Left lung (tissue), 14 donors: ENCODE measurements at places on chromosomes 5 and 9. TPM values are rescaled to one million over a fixed set of nuclear protein-coding genes. Genes with fewer than 3 reads are reported as not detected.

- no peak for DNase-seq
- H3K36me3 ChIP-seq = no peaks in the 10 kb centered on the region
- H3K4me3 ChIP-seq = no peak overlapping the region
- H3K27me3 ChIP-seq = no peaks in the 10 kb centered on the region
- no peak overlapping the region for H3K27ac ChIP-seq
Observed at GRCh38 chr9:106799152-106799551, 63.8 kb upstream of the ZNF462 start.

DNA sequence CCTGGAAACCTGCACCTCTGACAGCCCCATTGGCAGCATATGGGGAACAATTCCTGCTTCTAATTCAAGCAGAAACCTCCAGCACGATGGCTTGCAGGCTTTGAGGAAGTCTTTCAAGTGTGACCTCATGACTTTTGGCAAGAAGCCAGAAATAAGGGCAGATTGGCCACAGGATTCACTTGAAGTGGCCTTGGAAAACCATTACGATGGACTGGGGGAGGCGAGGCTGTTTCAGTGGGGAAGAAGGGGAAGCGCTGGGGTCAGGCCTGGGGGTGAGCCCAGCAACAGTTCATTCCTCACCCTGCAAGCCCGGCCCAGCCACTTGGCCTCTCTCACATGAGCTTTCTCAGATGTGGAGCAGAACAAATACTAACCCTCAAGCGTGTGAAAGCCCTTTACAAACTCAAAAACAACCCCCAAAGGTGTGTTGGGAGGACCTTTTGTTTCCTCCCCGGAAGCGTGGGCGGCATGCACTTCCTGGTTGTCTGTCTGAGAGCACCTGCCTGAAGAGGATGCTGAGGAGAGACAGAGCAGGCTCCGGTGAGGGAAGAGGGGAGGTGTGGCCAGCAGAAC is 26.9 kb upstream of the EEIG1 start:
- peak overlapping the region; percentile 14 for H3K27ac ChIP-seq
- peak; percentile 60 for DNase-seq
- H3K36me3 ChIP-seq = no peaks in the 10 kb centered on the region
- H3K4me1 ChIP-seq = peaks cover 6% of the 10 kb centered on the region
- H3K27me3 ChIP-seq = no peaks in the 10 kb centered on the region
- H3K4me3 ChIP-seq = no peak overlapping the region

GRCh38 chr9:100880284-100880683 is 148.2 kb upstream of the PLPPR1 start:
- no peak overlapping the region for H3K27ac ChIP-seq
- no peak for DNase-seq
- H3K36me3 ChIP-seq = no peaks in the 10 kb centered on the region
- no peaks in the 10 kb centered on the region for H3K4me1 ChIP-seq

DNA sequence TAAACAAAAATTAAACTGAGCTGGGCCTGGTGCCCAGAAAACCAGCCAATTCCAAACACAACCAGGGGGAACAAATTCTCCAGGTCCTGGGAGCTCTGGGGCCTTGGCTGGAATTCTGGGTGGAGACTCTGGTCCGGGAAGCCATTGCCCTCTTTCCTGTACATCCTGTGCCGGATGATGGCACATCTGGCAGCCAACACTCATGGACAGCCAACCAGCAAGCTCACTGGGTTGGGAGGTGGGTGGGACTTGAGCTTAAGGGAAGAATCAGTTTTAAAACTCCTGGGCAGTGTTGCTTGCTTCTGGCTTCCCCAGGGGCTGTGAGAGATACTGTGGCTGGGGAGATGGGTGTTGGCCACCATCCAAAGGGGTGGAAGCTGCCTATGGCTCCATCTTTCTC is 56.1 kb downstream of the PCDH1 start:
- no peaks in the 10 kb centered on the region for H3K36me3 ChIP-seq
- peaks cover 4% of the 10 kb centered on the region for H3K27me3 ChIP-seq
- DNase-seq = no peak
- H3K4me3 ChIP-seq = no peak overlapping the region
- H3K27ac ChIP-seq = peak overlapping the region; percentile 65

GRCh38 chr9:104772714-104773510 is 9.0 kb downstream of the NIPSNAP3B start:
- no peak overlapping the region for H3K4me3 ChIP-seq
- no peak for DNase-seq
- no peaks in the 10 kb centered on the region for H3K27me3 ChIP-seq
- no peaks in the 10 kb centered on the region for H3K36me3 ChIP-seq

DNA sequence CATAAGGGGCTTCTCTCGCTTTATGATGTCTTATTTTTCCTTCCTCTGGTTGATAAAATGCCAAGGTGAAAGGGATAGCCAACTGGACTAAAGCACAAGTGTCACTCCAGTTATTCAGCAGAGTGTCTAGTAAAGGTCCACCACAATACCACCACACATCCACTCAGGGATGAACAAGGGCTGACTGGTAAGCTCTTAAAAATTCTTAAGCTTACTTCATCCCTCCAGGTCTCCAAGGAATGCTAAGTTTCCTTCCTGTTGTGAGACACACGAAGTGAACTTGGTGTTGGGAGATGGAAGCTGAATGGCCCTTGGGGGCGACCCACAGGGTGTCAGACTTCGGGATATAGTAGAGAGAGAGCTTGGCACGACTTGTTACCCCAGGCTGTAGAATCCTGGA is 3.2 kb upstream of the HMGCS1 start:
- no peaks in the 10 kb centered on the region for H3K36me3 ChIP-seq
- no peak for DNase-seq
- no peak overlapping the region for H3K27ac ChIP-seq
- no peak overlapping the region for H3K4me3 ChIP-seq

DNA sequence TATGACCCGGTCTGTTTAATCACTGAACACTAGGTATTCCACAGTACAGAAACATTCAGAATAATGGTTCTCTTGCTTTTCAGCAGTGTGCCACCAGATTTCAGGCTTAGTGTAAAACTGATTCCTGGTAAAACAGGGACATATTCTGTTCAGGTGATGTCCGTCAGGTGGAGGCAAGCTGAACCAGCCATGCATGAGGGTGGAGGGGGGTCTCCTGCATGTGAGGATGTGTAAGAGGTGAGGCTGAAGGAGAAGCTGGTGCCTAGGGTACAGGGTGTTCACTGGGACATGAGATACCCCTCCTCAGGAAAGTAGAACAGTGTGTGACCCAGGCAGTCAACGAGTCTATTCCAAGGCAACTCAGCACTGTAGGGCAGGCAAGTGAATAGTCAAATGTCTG is 563.9 kb downstream of the BNC2 start:
- no peak overlapping the region for H3K4me3 ChIP-seq
- H3K27me3 ChIP-seq = no peaks in the 10 kb centered on the region
- no peaks in the 10 kb centered on the region for H3K36me3 ChIP-seq
- DNase-seq = no peak
- H3K27ac ChIP-seq = no peak overlapping the region

DNA sequence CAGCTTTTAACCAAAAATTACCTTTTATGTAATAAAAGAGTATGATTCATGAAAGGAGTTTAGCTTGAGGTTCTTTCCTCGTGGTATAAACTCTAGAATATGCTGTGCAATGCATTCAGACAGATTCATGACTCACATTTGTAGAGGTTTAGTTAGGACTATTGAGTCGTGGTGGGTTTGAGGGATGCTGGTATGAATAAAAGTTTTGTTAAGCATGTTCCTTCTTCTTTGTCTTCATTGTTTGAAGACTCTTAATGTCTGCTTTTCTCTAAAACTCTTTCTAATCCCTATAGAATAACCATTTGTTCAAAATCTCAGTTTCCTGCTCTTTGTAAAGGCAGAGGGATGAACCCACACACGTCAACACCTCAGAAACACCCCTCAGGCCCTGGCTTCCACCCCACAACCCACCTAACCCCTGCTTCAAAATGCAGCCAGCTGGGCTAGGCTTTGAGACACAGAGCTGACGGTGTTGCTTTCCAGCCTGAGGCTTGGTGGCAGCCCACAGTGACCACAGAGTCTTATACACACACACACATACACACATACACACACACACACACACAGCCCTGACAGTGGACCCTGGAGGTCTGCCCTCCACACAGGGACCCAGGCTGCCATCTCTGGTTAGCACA is 69.0 kb upstream of the IRX1 start:
- no peak for DNase-seq
- H3K27me3 ChIP-seq = no peaks in the 10 kb centered on the region
- no peaks in the 10 kb centered on the region for H3K36me3 ChIP-seq
- no peaks in the 10 kb centered on the region for H3K4me1 ChIP-seq
- no peak overlapping the region for H3K4me3 ChIP-seq

DNA sequence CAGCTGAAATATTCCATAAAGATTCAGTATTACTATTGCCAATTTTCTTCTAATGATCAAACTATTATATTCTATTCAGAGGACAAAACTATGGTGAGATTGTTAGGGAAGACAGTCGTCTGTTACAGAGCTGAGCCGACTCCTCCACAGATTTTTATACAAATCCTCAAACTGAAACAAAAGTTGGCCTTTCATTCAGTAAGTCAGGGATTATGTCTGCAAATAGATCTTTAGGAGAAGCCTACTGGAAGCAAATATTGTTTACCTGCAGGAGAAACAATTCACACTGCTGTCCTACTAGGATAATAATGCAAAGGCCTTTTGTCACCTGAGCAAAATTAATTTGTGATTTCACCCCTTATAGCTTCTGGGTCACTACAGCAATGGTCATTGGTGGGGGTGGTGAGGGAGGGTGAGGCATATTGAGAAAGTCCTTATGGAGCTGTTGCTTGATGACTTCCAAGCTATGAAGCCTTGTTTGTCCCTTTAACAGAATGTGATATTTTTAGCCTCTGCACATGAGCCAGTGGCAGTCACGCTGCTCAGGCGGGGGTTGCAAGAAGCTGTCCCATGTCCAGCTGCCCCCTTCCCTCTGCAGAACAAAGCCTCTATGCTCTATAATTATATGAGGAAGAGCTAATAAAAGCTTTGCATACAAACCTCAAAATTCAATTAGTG is 200.5 kb upstream of the KLF9 start:
- H3K27me3 ChIP-seq = no peaks in the 10 kb centered on the region
- no peaks in the 10 kb centered on the region for H3K4me1 ChIP-seq
- peak; percentile 37 for DNase-seq

ZDHHC11 gene
- total RNA-seq = 34.9 TPM
